Retinal pigment epithelial cell (primary cell): ENCODE measurements at places on chromosomes 4 and X.

DNA sequence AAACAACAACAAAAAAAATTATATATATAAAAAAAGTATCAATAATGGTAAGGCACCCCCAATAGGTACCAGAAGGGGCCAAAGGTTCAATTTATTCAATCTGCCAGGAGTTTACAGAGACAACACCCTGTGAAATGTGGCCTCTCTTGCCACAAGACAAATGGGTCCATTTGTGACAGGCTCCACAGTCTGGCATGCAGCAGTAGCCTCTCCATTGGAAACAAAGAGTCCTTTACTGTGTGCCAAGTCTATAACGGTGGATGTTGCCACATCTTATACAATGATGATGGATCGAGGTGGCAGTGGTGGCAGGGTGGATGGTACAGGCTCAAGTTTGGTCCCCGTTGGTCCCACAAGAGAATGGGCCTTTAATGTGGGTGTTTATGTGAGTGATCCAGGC is 70.1 kb upstream of the SH3RF1 start:
- no peak for DNase-seq

GRCh38 chrX:68627986-68628385 is 19.5 kb upstream of the STARD8 start:
- no peak for DNase-seq

DNA sequence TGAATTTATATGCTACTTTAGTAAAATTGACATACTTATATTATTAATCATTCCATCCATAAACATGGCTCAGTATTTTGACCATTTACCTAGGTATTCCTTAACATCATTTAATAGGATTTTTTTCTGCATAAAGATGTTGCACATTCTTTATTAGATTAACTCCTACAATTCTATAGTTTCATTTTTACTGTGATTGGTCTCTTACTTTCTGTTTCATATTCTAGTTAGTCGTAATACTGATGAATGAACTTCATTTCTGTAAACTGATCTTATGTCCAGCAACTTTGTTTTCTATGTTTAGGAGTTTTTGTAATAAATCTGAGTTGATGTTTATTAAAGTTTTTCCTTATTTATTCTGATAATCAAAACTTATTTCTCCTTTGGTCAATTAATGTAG is 278.2 kb upstream of the CXXC4 start:
- no peak for DNase-seq

DNA sequence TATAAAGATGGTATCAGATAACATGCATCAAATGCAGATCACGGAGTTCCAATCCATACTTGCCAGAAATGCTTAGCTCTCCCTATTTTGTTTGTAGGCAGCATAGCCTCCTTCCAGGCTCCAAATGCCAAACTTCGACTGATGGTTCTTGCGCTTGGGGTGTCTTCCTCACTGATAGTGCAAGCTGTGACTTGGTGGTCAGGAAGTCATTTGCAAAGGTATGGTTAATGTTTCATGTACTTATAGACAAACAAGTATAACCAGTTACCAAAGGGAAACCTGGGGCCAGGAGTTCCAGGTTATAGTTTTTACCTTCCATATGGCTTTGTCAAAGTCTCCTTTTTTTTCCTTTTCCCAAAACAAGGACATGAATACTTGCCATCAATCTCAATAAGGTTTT is 5.3 kb downstream of the CWH43 start:
- no peak for DNase-seq

GRCh38 chr4:39045827-39046221 is 13.6 kb upstream of the TMEM156 start:
- DNase-seq: no peak

DNA sequence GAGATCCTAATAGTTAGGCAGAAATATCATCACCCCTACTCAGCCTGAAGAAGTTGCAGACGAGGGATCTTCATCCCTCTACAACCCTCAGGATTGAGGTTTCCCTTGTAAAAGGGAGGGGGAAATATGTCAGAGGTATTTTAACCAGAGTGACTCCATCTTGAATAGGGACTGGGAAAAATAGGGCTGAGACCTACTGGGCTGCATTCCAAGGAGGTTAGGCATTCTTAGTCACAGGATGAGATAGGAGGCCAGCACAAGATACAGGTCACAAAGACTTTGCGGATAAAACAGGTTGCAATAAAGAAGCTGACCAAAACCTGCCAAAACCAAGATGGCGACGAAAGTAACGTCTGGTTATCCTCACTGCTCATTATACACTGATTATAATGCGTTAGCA is 17.5 kb downstream of the IL13RA2 start:
- DNase-seq: no peak

- no peak for DNase-seq
These were observed 350.1 kb downstream of the GRXCR1 start for GRCh38 chr4:43242606-43243005.

- no peak for DNase-seq
These were observed 486.5 kb downstream of the ARAP2 start for GRCh38 chr4:35757836-35758235.

GRCh38 chr4:185722029-185722316 is 90.0 kb downstream of the SORBS2 start:
- DNase-seq: no peak

DNA sequence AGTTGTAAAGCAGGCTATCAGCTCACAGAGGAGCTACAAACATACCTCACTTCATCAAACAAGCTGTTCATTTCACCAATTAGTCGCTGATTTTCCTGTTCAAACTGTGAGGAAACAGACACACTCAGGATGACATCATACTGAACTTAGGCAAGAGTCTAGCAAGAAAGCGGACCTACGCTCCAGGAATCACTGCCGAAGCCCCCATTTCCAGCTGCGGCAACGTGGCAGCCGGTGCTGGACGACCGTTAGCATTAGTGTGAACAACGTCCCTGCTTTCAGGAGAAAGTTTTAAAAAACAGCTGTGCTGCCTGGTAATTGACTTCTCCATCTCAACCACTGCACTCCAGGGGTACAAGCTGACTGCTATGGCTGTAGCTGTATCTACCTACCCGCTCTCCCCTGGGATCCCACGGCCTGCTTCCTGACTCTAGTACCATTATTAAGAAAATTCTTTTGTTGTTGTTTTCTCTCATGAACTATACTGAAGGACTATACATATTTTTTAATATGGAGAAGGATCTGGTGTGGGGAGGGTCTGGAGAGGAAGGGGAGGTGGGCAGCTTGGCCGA is 38.3 kb downstream of the NSG1 start:
- DNase-seq: no peak

GRCh38 chr4:2865196-2865780 is 21.6 kb downstream of the ADD1 start:
- no peak for DNase-seq

DNA sequence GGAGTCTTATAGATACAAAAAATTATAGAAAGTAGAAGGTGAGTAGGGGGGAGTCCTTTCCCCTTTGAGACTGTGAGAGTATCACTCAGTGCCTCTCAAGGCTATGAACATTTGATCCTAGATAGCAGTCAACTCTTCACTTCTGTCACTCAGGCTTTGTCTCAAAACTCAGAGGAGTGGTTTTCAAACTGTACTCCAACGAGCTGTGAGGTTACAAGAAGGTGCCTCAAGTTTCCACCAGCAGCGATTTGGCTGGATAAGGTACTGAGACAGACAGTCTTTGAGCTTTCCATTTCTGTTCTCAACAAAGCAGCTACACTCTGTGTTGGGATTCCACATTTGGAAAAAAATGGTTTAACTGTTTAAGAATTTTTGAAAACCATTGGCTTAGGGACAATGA is 48.0 kb upstream of the NDST3 start:
- no peak for DNase-seq

DNA sequence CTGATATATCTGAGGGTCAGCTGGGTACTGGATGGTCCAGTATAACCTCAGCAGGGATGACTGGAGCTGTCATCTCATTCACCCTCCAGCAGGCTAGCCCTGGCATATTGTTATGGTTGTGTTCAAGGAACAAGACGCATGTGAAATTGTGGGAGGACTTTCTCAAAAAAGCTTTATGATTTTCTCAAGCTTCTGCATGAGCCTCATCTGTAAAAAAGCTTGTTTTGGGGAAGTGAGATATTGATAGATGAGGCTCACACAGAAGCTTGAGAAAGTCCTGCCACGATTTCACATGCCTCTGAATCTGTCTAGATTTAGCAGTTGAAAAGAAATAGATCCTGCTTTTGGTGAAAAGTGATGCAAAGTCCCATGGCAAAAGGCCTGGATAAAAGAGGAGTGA is 93.4 kb downstream of the SPCS3 start:
- no peak for DNase-seq

- no peak for DNase-seq
These were observed 201.1 kb downstream of the STPG2 start for GRCh38 chr4:97942137-97942536.

GRCh38 chr4:100289946-100290345 is 99.7 kb upstream of the DDIT4L start:
- no peak for DNase-seq

DNA sequence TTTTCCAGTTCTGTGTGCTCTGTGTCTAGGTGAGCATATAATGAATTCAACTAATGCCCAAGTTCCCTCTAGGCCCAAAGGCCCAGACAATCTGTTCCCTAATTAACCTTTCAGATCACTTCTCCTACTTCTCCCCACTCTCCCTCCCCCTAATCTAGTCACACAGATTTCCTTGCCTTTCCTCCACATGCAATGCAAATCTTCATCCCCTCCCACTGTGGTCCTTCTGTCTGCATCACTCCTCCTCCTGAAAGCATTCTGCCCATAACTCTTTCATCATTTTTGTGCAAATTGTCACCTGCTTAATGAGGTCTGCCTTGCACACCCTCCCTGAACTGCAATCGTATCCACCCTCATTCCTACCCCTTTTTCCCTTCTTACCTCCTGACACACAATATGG is 346.6 kb downstream of the FBXO8 start:
- DNase-seq: no peak

DNA sequence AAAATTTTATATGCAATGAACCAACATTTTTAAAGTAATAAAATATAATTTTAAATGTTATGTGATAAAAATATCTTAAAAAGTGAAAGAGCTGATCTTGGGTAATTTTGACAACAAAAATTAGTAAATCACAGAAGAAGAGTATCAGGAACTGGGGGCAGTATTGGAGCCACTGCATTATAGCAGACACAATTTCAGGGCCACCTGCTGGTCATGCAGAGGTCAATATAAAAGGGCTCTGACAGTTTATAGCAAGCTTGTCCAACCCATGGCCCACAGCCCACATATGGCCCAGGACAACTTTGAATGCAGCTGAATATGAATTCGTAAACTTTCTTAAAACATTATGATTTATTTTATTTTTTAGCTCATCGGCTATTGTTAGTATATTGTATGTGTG is 13.0 kb upstream of the LEF1 start:
- no peak for DNase-seq

DNA sequence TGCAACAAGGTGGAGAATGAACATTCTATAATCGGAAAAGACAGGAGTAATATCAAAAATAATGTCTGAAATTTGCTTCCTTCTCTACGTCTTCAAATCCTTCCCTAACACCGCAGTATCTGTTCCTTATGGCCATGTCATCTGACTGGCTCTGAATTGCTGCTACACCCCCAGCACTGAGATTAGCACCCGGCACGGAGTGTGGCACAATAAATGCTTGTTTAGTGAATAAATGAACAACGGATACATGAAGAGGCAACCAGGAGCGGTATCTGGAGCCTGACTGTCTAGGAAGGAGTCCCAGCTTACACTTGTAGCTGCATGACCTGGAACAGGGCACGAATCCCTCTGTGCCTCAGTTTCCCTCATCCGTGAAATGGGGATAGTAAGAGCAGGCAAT is 164.3 kb downstream of the AFAP1 start:
- no peak for DNase-seq

DNA sequence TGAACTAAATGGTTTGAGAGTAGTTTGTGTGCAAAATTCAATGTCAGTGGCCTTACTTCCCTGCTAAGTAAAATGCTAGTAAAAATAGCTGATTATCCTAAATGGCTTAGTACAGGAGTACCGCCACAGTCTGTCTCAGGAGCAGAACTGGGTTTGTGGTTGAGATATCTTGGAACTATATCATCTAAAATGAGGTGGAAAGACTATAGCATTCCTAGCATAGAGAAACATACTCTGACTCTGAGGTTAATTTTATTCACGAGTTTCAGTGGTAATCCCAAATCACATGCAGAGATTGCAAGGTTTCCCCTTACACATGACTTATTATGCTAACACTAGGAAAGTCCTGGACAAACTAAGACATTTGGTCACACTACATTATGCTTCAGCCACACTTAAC is 70.4 kb downstream of the OR13H1 start:
- no peak for DNase-seq

DNA sequence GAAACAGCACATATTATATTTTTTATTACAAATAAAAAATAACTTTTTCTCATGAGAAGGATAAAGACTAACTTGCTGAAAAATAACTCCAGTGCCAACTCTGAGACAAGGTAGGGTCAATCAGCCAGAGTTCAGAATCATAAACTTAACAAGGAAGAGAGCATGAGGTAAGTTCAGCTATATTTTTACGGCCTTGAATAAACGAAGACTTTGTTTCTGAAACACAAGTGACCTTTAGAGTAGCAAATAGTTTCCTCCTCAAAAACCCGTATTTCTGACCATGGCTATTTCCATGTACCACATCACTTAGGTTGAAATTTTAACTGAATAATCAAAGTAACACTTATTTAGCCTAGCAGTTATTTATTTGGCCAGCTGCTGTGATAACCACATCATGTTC is 45.5 kb downstream of the PRDM5 start:
- DNase-seq: no peak

- no peak for DNase-seq
These were observed 405.4 kb upstream of the TECRL start for GRCh38 chr4:64814616-64815015.

DNA sequence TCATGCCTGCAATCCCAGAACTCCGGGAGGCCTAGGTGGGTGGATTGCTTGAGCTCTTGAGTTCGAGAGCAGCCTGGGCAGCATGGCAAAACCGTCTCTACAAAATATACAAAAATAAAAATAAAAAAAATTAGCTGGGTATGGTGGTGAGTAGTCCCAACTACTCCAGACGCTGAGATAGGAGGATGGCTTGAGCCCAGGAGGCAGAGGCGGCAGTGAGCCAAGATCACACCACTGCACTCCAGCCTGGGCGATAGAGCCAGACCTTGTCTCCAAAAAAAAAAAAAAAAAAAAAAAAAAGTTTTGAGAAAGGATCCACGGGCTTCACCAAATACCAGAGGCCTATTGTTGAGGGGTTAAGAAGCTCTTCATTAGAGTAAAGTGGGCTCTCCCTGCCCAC is 8.0 kb downstream of the SUPT20HL2 start:
- DNase-seq: no peak

DNA sequence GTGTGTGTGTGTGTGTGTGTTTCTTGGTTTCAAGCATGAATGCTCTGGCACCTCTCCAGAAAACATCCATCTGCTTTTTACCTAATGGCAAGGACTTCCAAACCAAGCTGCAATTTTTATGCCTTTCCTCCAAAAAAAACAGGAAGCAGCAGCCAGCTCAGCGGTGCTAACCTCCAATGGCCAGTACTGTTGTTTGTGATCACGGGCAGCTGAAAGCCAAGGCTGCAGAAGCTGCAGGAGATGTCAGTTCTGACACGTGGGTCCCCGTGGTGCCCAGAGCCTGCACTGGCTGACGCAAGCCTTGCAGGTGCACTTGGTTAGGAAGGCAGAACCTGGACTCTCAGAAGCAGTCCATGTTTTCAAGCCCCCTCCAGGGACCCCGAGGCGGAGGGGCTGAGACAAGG is 313.6 kb upstream of the DDX53 start:
- peak; percentile 14 for DNase-seq
